ENCODE measurements at places on chromosomes 12 and 14.

DNA sequence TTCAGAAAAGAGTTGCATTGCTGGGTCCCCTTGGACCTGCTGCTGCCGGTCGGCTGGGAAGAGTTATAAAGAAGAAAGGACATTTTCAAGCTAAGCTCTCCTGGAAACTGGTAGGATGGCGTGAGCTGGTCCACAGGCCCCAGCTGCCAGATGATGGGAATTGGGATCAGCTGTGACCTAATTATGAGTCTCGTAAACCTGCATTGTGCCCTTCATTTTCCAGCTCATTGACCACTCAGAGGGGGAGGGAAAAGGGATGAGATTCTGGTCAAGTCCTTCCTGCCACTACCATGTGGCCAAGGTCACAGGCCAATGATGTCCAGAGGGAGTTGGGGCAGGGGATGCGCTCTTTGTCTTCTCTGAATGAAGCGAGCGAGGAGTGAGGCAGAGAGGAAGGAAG is 320.9 kb downstream of the NRXN3 start:
- no peak for DNase-seq

- no peak for DNase-seq
These were observed 313.5 kb downstream of the ITPR2 start for GRCh38 chr12:26519462-26519861.

DNA sequence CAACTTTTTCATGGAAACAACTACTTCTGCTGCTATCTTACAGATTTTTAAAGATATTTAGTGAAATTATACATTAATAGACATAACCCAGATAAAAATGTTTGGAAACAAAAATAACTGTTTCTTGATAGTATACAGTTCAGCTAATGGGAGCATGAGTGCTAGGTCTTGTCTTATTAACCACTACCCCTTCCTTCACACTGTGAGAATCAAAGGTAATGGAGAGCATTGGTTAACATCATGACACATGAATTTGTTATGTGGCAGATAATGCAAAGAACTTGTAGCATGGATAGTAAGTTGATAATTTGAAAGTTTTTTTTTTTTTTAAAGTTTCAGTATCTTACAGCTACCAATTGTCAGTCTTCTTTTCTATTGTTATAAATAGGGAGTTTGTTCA is 44.2 kb downstream of the CCDC91 start:
- no peak for DNase-seq

DNA sequence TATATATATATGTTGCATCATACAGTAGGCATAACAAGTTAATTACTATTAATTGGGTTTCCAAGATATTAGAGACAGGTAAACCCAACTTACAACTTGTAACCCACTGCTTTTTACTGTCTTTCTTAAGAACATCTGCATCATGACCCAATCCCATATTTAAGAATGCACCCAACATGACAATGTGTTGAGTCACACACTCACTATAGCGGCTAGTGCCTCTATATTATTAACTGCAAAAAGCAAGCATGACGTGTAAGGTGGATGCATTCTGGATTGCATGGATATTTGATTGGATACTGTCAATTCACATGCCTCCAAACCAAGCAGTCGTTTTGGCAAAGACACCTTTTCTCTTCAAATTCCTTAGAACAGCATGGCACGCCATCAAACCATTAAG is 68.2 kb downstream of the KSR2 start:
- no peak for DNase-seq

DNA sequence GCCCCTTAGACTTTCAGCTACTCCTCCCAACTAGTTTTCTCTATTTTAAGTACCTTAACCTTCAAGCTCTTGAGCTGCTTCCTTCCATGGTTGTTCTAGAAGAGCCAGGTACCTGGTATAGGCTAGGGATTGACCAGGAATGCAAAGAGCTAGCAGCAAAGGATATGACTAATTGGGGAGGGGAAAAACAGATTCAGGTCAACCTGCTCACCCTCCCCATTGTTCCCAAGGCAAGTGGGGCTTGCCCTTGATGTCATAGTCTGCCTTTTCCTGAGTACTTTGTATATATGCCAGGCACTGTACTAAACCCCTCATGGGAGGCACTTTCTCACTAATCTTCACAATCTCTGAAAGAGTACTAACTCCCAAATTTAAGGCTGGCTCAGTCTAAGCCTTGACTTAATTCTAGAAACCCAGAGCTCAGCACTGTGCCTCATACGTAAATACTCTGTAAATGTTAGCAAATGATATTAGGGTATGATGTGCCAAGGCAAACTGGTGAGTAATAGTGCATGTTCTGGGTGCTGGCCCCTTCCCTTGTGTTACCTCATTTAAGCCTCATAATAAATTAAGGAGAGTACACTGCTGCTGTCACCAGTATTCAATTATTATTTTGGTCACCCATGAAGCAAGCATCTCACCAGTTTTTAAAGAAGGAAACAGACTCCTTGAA is 42.2 kb downstream of the SUDS3 start:
- DNase-seq = no peak

DNA sequence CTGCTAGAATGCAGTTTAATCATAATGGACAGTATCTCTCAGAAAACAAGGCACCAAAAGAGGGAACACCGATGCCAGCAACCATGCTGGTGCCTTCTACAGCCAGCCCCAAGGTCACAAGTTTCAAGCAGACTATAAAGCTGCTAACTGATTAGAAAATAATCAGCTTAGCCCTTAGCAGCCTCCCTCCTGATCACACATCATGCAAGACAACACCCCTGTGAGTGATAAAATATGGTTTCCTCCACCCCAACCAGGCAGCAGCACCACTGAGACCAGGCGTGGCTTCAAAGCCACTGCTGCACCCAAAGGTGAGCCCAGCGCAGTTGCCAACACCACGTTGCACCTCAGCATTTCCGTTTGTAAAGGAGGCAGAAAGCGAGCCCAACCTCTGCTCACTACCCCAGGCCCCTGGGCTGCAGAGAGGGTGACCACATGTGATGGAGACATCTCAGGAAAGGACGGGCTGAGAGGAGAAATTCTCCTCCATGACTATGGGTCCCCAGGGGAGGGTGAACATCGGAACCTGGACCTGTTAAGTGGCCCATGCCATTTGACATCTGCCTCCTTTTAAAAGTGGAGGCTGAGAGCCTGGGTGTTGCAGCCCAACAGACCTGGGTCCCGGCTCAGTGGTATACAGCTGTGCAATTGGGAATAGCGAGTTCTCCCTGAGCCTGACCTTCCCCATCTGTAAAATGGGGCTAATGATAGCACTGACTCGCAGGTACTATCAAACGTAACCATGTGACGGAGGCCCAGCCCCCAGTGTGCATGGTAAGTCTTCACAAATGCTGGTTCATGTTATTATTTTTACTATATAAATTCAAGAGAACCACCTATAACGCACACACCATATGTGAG is 11.5 kb downstream of the ZFP36L1 start:
- DNase-seq = no peak

- no peak for DNase-seq
These were observed 41.6 kb downstream of the TRHDE start for GRCh38 chr12:72313806-72314205.

- no peak for DNase-seq
These were observed 50.8 kb upstream of the ELK3 start for GRCh38 chr12:96143392-96143791.

DNA sequence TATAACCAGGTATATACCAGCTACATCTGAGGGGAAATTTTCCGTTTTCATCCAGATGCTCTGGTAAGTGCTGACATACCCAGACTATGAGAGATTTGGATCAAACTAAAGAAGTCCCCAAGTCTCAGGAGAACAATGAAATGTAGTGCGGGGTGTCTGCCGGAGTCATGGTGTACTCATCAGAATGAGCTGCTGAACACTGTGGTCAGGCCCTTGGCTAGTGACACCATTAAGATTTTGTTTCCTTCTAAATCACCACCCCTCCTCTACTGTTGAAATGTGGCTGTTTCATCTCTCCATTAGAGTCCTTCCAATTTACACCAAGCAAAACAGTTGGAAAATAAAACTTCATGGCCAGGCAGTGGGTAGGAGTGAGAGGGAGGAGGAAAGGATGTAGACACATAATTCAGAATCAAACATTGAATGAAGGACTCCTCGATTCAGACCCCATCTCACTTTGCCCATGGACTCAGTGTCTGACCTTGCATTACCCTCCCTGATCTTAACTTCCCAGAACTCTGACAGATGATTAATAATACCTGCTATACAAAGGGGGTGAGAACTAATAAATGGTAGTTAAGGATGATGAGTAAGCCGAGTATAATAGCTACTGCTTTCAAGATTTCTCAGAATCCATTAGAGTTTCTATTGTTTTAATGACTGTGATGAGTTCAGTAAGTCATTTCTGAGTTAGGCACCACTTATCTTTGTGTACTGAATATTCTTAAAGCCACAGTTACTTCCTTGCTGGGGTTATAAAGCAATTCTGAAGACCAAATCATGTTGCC is 127.4 kb downstream of the CRADD start:
- DNase-seq = no peak

DNA sequence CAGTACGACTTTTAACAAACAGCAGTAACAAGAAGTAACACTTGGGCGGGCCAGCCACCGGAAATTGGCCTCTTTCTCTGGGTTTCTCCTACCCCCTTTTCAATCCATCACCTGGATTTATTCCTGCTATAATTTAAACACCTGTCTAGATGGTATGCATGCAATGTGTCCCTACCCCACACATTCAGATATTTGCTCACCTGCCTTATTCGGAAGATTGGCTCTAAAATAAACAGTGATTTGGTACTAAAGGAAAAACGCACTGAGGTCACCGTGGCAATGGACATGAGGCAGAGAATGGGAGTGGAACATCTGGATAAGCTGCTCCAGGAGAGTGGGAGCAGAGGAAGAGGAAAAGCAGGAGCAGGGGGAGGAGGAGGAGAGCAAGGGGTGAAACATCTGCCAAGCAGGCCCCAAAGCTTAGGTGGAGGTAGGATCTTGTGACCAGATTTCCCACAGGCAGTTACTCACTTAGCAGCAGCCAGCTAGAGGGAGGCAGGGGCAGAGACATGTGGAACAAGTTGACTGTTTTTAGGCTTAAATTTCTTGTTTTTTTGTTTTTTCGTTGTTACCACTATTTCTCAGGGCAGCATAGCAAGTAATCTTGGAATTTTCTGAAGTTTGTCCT is 150.9 kb downstream of the TTLL5 start:
- DNase-seq = no peak

DNA sequence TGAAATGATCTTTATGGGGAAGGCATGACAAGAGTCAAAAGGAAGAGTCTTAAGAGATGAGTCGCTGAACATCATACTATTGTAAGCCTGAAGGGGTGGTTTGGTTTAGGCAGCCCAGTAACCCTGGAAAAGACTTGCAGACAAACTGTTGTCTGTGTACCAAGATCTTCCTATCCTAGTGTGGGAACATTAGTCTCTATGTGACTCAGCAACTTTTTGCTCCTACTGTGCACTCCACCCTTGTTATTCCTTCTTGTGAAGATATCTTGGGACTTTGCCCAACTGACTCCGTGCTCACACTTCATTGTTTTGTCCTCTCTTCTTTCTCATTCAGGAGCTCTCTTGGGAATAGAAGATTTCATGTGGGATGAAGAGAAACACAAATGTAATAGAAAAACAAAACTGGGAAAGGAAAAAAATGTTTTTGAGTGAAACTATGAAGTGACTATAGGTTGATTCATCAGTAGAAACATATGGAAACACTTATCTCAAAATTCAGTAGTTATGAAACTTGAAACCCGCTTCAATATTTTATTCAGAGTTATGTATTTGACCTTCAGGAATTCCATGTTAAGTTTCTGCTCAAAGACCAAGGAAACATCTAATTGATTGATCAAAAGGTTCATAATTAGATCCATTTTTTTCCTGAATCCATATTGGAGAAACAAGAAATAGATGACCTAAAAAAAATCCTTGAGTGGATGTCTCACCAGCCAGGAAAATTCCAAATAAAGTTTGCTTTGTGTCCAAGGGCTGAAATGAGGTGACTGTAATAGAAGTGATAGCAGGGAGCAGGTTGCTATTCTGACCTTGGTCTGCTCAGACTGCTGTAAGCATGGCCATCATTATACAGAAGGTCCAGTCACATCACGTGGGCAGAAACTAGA is 67.2 kb downstream of the BTG1 start:
- no peak for DNase-seq

DNA sequence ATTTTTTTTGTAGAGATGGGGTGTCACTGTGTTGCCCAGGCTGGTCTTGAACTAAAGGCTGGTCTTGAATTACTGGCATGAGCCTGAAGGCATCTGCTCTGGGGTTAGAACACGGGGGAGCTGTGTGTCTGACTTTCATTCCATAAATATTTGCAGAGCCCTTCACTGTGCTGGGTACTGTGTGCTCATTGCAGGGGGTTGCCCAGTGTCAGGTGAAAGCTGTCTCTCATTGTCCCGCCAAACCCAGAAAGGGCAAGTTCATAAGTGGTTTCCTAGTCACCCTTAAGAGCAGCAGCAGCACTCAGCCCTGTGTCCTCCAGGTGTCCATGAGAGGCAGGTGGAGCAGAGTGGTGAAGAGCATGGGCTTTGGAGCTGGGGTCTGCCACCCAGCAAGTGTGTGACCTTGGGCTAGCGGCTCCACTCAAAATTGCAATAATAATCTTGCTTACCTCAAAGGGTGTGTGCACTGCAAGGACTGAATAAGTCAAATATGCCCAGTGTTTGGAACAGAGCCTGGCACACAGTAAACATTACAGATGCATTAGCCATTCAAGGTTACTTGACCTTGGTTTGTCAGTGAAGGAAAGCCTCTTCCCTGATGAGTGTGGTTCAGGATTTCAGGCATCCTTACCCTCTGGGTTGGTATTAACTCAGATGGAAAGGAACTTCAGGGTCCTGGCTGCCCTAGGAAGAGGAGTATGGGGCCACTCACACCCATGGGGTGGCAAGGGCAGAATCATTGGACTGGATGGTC is 4.4 kb upstream of the SMIM41 start:
- no peak for DNase-seq

DNA sequence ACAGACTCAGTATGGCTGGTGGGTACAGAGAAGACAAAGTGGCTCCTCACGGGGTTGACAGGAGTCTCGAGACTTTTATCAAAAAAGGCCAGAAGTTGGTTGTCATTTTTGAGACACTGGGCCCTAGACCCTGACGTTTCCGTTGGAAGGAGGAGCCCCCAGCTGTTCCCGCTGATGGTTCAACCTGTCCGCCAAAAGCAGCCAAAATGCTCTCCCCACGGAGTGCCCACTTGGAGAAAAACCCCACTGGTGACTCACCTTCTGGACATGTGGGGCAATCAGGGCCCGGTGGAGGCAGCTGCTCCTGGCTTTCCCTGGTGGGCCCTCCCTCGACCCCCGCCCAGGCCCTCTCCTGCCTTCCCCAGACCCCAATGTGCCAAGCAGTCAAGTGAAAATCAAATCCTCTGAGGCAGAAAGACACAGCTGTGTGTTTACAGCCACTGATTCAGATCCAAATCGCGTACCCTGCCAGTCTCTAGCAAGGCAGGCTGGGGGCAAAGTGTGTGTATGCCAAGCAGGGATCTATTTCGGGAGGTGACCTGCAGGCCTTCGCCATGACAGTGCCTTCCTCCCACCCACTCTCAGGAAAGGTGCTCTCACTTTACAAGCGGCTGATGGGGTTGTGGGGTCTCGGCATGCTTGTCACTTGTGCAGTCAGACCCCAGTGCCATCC is 347.4 kb downstream of the DPF3 start:
- DNase-seq = no peak

GRCh38 chr14:36176524-36176923 is at the start of gene PTCSC3:
PTCSC3 (minus strand) TSS chr14:36176722.
- no peak for DNase-seq

GRCh38 chr12:73867147-73867546 is 670.5 kb upstream of the ATXN7L3B start:
- DNase-seq = no peak

All from activated naive CD4-positive, alpha-beta T cell (primary cell).